Mucosa of descending colon (tissue), 3 donors: ENCODE measurements at places on chromosomes 6 and 20. TPM values are rescaled to one million over a fixed set of nuclear protein-coding genes. Genes with fewer than 3 reads are reported as not detected.

PLTP gene
- 111 TPM for total RNA-seq

OOEP gene
- 0.41 TPM for total RNA-seq

CPNE5 gene
- total RNA-seq = 4.7 TPM

PRRT1 gene
- total RNA-seq = 6.6 TPM

COL11A2 gene
- total RNA-seq = 0.52 TPM

SIRPD gene
- total RNA-seq = not detected

C6orf52 gene
- 1.7 TPM for total RNA-seq

YIPF3 gene
- 105 TPM for total RNA-seq

EPPIN gene
- total RNA-seq = not detected

CDKAL1 gene
- 15.3 TPM for total RNA-seq

RIPOR3 gene
- total RNA-seq = 2.2 TPM

IMPG1 gene
- not detected for total RNA-seq

POU5F1 gene
- total RNA-seq = 2.1 TPM

BPIFB3 gene
- total RNA-seq = not detected

RIPPLY2 gene
- not detected for total RNA-seq

CST4 gene
- total RNA-seq = not detected

ADGRF1 gene
- total RNA-seq = 1.2 TPM

HLA-DPB1 gene
- total RNA-seq = 31.2 TPM

KIF25 gene
- 1.1 TPM for total RNA-seq

SNRPB gene
- 143 TPM for total RNA-seq

GLP1R gene
- total RNA-seq = 0.09 TPM

TCF21 gene
- total RNA-seq = 9.6 TPM

PRPH2 gene
- total RNA-seq = 0.38 TPM

PROCR gene
- 11.7 TPM for total RNA-seq

SMOC2 gene
- 18.8 TPM for total RNA-seq

SALL4 gene
- 0.05 TPM for total RNA-seq

COL21A1 gene
- total RNA-seq = 20.5 TPM

PRSS35 gene
- 0.14 TPM for total RNA-seq

FOXF2 gene
- 7.1 TPM for total RNA-seq

EPHA7 gene
- total RNA-seq = 126 TPM

SOX18 gene
- total RNA-seq = 20.0 TPM

EBF4 gene
- 3.6 TPM for total RNA-seq

ADGRB3 gene
- 7.8 TPM for total RNA-seq

RPS6KA2 gene
- total RNA-seq = 21.3 TPM

TRERF1 gene
- 2.8 TPM for total RNA-seq
